Right lobe of liver (tissue), 6 donors: ENCODE measurements at places on chromosomes 5 and 9.
A peak's percentile ranks its signal among the peaks of the same experiment; 100 is the strongest.

GRCh38 chr9:133487331-133487725 lies 8.4 kb upstream of the SLC2A6 start:
- peak; percentile 39 for DNase-seq

DNA sequence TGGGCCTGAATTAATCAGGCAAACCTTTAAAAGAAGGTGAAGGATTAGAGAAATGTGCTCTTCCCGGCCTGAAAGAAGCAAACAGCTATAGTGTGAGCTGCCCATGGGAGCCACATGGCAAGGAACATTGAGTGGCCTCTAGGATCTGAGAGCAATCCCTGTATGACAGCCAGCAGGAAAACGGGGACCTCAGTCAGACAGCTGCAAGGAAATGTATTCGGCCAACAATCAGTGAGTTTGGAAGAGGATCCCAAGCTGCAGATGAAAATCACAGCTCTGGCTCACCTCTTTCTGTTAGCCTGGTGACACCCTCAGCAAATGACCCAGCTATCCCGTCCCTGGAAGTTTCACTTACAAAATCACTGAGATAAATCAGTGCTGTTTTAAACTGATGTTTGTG lies 309.2 kb downstream of the SH3GL2 start:
- DNase-seq, result no peak

- DNase-seq, result no peak
Measured at GRCh38 chr5:40465416-40465815, 214.3 kb upstream of the PTGER4 start.

DNA sequence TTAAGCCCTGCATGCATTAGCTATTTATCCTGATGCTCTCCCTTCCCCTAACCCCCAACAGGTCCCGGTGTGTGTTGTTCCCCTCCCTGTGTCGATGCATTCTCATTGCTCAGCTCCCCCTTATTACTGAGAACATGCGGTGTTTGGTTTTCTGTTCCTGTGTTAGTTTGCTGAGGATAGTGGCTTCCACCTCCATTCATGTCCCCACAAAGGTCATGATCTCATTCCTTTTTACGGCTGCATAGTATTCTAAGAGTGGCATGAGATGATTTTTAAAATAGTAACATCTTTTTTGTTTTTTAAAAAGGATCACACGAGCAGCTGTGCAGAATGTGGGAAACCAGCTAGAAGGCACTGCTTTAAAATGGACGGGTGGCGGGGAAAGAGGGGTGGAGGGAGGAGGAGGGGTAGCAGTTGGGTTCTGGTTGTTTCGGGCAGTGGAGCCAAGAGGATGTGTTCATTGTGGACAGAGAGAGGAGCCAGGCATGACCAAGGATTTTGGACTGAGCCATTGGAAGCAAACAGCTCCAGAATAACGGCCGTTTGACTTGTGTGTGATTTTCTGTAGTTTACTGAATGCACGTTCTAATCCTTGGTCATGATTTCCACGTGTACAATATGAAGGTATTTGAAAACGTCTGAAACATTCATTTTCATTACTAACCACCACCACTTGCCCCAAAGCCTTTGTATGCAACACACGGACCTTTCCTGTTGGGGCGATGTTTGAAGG lies 1.7 kb upstream of the TENT4A start:
- DNase-seq, result no peak

DNA sequence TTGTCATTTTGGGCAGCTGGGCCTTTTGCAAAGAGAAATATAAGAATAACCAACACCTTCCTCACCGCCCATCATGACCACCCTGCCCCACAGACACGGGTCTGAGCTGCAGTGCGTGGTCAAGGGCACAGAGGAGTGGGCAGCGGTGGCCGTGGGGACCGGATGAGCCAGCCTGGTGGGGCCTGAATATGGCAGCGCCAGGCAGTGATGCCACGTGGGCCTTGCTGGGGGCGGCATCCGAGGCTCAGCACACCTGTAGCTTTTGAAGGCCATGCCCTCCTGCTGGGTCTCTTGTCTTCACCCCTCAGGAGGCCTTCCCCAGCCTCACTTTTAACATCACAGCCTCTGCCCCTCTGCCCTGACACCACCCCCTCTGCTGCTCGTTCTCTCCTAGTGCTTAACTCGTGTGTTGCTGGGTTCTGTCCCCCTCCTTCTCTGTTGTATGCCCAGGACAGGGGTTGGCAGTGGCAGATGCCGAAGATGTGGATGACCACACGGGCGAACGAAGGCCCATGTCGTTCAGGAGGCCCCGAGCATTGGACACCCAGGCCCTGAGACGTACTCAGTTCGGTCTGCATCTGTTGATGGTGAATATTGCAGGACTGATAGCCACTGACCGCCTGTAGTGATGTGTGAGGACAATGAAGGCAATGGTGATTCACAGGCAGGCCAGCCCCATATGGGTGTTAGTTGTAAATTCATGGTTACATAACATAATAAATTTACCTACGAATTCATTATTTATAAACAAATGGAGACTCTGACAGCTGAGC lies 46.0 kb downstream of the AHRR start:
- DNase-seq, result peak; percentile 22

DNA sequence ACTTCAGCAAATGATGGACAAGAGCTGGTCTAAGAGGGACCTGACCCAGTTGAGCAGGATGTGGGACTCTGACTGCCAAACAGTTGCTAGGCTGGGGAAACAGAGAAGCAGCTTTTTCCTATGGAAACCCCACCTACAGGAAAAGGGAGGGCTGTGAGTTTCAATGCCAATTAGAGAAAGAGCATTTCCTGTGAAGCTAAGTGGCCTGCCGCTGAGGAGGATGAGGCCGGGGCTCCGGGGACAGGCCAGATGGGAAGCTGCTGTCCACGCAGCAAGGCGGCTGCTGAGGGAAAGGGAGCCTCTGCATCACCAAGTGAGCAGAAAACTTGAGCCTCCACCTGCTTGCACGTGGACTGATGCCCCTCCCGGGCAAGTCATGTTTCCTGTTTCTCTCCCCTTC lies at the start of gene PCDH12:
Gene PCDH12 (minus strand): TSS at position 90 of the 400 bp plus-strand sequence. CDS start 351 bp downstream, outside the sequence.
- peak; percentile 54 for DNase-seq

- DNase-seq, result no peak
Measured at GRCh38 chr9:26310294-26310693, 582.3 kb downstream of the CAAP1 start.

DNA sequence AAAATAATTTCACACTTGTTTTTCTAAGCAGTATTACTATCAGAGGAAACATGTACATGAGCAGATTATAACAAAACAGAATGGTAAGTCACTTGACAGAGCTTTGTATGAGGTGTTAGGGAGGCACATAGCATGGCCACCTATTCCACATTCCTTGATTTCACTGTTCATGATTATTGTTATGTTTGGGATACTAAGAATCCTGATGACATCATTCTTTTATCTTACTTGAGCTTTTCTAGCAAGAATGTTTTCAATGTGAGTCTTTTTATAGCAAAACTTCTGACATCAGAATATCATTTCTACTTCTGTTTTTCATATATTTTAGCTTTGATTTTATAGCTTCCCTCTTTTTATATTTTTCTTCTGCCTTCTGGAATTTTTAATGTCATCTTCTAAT lies 208.2 kb downstream of the DMRTA1 start:
- no peak for DNase-seq

DNA sequence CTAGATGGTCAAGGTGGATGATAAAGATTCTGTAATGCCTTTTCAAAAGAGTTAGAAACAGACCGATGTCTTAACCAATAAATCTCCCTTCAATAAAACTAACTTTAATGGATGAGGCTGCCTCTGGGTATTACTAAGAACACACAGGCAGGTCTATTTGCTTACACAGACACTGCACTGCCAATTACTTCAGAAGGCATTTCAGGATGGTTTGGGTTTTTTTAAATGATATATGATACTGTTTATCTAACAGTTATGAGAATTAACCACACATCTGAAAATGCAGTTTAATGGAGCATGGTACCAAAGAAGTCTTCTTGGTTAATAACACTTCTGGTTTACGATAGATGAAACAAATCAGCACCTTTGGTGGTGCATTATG lies 367.9 kb upstream of the GRAMD2B start:
- DNase-seq, result no peak

GRCh38 chr5:141514330-141515133 lies 25.7 kb downstream of the PCDHGC5 start:
- no peak for DNase-seq

- no peak for DNase-seq
Measured at GRCh38 chr9:2872931-2873323, 29.0 kb upstream of the PUM3 start.

DNA sequence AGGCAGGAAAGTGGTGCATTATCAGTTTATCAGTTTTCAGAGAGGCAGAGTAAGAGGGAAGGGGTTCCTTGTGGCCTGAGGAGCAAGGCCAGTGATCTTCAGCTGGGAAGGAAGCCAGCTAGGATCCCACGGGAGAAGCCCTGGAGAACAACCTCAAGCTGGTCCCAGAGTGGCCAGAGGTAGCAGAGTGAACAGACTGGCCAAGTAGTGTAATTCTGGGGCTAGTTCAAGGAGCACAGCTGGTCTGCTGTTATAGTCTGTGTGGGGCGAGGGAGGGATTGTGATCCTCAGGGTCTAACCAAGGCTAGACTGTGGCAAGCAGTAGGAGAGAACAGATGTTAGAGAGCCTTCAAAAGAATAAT lies 164.6 kb downstream of the CARTPT start:
- no peak for DNase-seq

GRCh38 chr9:71941998-71942567 lies 30.6 kb downstream of the C9orf85 start:
- DNase-seq, result no peak

DNA sequence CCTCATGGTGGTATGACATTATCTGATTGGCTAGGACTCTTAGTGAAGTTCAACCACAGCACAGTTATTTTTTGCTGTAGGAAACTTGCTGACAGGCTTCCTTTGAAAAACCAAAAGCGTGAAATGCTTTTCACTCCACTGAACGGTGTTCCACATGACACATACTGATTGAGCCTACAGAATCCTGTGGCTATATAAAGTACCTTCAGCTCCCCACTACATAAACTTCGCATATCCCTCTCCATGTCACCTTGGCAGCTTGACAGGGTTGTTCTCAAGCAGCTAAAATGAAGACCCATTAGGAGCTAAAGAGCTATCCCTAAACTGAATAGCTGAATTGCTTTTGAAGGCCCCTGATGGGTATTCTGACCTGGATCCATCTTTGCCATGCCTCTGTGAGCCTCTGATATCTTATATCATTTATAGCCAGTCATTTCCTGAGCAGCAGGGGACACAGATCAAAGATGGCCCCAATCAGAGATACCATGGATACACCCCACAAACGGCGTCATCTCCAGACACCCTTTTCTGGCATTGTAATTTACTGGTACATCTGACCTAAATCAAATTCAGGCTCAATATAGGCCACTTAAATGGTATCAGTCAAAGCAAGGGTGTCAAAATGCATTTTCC lies 91.5 kb downstream of the APBA1 start:
- no peak for DNase-seq

- no peak for DNase-seq
Measured at GRCh38 chr5:104385906-104386305, 823.3 kb upstream of the NUDT12 start.

GRCh38 chr9:1929134-1929533 lies 86.0 kb upstream of the SMARCA2 start:
- no peak for DNase-seq

GRCh38 chr9:89594811-89595550 lies 9.8 kb upstream of the GADD45G start:
- DNase-seq, result no peak

DNA sequence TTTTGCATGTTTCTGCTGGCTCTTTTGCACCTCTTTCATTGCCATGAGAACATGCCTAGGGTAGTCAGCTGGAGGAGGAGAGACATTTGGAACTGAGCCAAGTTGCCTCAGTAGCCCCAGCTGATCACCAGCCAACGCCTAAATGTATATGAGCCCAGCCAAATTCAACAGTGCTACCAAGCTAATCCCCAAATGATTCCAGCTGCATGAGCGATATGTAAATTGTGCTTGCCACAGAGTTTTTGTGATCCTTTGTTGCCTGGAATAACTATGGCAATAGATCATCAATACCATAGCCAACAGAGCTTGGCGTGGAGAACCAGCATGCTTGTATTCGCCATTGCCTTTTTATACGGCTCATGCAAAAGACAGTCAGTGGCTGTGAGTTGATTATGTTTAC lies 110.5 kb downstream of the PRDM6 start:
- no peak for DNase-seq

GRCh38 chr5:27523629-27524028 lies 485.2 kb upstream of the CDH9 start:
- no peak for DNase-seq

- no peak for DNase-seq
Measured at GRCh38 chr9:12770261-12770660, 4.6 kb upstream of the LURAP1L start.

GRCh38 chr5:78755822-78756429 lies 107.4 kb upstream of the LHFPL2 start:
- no peak for DNase-seq

DNA sequence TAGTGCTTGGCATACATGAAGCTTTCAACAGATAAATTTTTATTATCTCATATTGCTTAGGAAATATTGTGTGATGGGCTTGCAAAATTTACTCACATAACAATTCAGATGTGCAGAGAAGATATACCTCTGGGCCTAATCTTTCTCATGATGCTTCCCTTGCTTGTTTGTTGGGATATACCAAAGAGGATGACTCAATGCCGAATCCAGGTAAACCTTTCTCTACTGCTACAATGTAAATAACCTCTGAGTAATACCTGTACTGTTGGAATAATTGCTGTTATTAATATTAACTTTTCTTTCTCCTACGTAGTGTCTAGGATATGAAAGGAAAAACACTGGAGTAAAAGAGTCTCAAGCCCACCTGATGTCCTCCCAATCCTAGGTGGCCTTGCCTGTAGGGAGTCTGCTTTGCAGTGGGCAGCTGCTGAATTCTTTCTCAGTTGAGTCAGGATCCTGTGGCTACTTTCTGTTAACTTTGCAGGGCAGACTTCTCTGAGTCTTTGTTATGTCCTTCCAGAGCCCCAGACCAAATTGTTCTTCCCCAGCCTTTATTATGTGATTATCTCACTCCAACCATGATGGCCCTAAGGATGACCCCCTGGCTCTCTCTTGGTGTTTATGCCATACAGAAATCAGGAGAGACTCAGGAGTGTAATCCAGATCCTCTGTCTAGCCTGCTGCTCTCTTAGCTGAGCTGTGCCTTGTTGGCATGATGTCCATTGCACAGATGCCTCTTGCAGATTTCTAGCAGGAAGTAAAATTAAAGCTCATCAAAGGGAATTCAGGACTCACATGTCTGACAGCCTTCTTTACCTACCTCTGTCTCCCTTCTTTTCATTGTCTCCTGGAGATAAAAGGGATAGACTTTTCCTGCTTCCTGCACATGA lies 208.1 kb downstream of the SNX18 start:
- no peak for DNase-seq

DNA sequence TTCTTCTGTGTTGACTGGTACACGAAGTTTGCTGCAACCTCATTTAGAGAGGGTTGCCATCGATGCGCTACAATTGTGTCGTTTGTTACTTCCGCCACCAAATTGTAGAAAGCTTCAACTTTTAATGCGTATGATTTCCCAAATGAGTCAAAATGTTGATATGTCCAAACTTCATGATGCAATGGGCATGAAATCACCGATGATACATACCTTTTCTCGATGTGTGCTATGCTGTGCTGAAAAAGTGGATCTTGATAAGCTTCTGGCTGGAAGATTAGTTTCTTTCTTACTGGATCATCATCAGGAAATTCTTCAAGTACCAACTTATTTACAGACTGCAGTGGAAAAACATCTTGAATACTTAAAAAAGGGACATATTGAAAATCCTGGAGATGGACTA lies 65.7 kb downstream of the TMEM38B start:
- no peak for DNase-seq

GRCh38 chr5:56337715-56338319 lies 104.7 kb upstream of the ANKRD55 start:
- no peak for DNase-seq

GRCh38 chr5:27325513-27325912 lies 287.1 kb upstream of the CDH9 start:
- DNase-seq, result no peak
